NCI-H1048 (cell line): ENCODE measurements at places on chromosomes 7 and 10.

GRCh38 chr7:101222275-101222830 is 4.4 kb downstream of the ZNHIT1 start:
- no peak for DNase-seq

- DNase-seq: no peak
Measured at GRCh38 chr10:64765498-64765897, 1244.3 kb downstream of the REEP3 start.

DNA sequence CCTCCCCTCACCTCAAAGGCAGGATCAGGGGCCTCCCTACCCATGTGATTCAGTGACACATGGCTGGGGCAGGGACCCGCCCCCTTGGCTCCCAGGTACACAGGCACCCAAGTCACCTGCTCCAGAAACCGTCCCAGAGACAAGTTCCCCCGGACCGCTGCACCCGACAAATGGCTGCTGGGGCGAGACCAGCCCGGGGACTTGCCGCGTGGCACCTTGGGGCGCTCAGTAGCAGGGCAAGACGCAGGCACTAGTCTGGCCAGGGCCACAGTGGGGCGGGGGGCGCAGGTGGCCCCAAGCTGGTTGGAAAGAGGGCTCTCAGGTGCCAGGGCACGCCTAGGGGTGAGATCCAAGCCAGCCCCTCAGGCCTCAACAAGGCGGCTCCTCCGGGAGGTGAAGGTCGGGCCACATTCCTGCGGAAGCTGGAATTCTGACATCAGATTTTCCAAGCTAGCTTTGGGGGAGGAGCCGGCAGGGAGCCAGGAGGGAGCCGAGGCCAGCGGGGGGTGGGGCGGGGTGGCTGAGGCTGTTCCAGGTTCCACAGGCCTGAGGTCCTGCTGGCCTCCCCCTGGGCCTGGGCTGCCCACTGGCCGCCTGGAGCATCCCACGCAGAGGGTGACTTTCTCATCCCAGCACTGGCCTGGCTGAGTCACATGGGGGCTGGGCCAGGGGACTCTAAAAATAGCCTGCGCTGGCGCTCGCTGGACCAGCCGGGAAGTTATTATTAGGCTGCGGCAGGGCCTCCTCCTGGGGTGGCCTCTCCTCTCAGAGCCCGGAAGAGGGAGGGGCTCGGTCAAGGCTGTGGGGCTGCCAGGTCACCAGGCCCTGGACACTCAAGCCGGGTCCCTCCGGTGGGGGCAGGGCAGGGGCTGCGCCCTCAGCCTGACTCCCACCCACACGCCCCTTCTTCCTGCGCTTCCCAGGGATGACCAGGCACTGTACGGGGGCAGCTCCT is 20.5 kb upstream of the INPP5A start:
- no peak for DNase-seq

DNA sequence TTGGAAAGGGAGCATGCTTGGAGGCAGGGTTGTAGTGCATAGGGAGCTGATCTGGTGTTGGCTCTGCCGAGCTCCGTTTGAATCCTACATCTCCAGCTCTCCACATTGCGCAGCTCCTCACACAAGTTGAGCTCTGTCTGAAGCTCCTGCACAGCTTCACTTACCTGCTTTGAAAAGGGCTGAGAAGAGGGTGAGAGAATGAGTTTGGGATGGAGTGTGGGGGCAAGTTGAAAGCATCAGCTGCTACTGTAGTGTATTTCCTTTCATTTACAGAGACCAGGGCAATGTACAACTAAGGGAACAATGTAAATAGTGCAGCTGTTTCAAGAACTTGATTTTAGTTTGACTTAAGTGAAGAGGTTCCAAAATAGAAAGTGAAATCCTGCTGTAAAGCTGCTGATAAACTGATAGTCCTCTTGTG is 88.5 kb downstream of the VTI1A start:
- no peak for DNase-seq

GRCh38 chr10:8163824-8164223 is 109.3 kb downstream of the GATA3 start:
- DNase-seq: no peak

DNA sequence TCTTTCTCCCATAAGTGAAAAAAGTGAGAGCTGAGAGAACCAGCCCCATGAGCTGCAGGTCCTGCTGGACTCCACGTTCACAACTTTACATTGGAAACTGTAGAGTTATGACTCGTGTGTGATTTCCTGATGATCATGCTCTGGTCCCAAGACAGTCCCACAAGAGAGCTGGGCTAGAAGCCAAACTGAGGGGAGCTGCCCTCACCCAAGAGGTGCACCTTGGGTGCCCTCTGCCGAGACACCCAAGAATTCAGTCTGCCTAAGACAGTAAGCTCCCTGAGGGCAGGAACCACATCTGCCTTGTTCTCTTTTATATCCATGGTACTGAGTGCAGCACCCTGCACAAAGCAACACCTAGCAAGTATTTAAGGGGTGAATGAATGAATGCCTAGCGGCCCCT is 112.8 kb upstream of the SFMBT2 start:
- DNase-seq: no peak

DNA sequence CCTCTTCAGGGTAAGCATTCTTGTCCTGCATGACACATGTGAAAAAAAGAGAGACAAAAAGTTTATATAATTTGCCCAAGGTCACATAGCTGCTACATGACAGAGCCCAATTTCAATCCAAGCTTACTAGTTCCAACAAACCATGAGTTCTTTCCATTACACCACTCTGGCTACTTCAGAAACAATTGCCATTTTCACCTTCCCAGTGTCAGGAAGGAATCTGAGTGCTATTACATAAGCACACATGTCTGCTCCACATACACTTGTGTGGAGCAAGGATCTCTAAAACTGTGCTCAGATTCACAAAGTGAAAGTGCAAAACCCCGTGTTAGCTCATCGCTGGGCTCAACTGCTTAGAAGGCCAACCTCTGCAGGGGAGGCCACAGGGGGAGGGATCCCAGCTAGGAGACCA is 356.2 kb upstream of the NFE2L3 start:
- no peak for DNase-seq

DNA sequence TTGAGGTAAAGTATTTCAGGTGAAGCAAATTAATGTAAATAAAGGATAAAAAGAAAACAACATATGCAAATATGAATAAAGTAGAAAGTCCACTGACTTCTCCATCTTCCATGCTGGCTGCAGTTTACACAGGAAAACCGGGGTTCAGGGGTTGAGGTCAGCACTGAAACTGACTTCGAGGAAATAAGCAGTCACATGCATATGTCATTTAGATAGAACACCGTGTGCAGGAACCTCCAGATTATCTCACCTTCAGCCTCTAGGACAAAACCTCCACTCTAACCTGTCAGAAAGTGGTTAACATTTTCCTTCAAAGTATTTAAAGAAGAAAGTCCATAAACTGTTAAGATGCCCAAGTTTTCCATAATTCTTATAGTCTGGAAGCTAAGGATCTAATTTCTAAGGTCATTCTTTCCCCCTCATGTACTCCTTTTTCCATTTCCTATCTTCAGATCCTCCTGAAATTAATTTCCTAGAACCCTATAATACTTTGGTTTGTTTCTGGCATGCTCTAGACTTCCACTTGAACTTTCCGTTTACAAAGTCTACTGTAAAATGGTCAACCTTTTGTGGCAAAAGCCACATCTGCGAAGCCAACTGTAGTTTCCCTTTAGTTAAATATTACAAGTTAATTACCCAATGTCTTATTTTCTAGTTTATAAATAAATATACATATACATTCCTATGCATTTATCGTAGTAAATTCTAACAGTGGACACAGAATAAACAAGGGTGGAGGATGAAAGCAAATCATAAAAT is 173.3 kb downstream of the RAPGEF5 start:
- DNase-seq: no peak

- DNase-seq: no peak
Measured at GRCh38 chr10:98920807-98921206, 314.8 kb downstream of the HPSE2 start.

- DNase-seq: no peak
Measured at GRCh38 chr7:77349141-77349540, 67.0 kb downstream of the GSAP start.

DNA sequence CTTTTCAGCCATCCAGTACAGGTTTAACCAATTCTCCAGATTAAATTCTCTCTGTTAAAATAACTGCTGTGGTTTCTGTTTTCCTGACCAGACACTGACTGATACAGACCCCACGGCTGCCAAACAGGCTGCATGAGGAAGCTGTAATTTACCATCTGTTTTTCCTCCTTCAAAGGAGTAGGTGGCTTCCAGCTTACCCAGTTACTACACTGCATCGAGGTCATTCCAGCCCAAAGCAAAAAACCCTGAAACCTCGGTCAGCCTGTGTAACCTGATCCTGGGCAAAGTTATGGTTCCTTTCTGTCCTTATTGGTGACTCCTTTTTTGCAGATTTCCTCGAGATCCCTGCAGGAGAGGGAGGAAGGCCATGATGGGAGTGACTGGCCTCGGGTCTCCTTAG is 27.9 kb upstream of the LOXL4 start:
- DNase-seq: no peak

DNA sequence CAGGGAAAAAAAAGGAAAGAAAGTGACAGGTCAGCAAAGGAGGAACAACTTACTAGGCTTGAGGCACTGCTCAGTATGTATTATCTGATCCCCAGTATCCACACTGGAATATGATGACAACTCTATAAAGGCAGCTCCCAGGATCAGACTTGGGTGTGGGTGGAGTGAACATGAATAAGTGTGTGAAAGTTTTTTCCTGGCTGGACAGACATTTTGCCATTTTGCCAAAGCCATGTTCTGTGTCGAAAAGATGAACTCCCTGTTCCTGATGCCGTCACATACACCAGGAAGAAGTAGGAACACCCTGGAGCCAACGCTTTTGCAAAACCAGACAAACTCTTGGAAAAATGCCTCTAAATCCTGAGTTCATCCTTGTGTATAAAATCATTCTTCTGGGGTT is 143.2 kb upstream of the MEOX2 start:
- no peak for DNase-seq

DNA sequence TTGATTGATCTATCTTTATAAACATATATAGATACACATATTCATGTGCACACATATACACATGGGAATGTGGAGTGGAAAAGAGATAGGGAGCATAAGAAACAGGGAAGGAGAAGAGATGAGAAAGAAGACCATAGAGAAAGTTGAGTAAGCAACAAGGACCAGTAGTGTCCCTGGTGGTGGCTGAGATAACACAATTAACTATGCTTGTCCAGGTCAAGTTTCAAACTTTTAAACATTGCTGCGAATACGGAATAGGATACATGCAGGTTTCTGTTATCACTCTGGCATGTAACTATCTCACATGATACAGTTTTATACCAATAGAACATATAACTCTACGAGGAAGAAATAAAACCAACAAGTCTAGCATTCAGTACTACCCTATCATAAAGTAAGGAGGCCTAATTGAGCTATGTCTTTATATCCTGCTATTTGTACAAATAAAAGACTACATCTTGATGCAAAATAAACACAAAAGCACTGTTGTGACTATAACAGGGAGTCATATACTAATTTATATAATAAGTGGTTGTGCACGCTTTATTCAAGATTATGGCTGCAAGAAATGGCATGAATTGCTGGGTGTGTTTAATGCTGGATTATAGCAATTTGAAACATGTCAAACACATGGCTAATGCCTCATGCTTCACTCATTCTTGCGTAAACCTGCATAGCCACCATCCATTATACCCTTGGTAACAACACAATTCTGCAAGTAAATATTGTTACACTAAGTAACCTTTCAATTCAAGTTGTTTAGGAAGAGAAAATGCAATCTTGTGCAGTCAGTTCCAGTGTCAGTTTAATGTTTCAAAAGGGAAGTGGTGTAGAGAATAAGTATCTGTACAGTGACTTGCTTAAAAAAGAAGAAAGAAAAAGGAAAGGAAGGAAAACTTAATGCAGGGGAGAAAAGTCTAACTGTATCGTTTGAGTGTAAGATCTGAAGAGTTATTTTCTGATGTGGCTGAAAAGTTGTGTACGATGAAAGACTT is 8.2 kb downstream of the FOXP2 start:
- DNase-seq: no peak

- no peak for DNase-seq
Measured at GRCh38 chr7:133501771-133502170, 248.9 kb downstream of the EXOC4 start.

DNA sequence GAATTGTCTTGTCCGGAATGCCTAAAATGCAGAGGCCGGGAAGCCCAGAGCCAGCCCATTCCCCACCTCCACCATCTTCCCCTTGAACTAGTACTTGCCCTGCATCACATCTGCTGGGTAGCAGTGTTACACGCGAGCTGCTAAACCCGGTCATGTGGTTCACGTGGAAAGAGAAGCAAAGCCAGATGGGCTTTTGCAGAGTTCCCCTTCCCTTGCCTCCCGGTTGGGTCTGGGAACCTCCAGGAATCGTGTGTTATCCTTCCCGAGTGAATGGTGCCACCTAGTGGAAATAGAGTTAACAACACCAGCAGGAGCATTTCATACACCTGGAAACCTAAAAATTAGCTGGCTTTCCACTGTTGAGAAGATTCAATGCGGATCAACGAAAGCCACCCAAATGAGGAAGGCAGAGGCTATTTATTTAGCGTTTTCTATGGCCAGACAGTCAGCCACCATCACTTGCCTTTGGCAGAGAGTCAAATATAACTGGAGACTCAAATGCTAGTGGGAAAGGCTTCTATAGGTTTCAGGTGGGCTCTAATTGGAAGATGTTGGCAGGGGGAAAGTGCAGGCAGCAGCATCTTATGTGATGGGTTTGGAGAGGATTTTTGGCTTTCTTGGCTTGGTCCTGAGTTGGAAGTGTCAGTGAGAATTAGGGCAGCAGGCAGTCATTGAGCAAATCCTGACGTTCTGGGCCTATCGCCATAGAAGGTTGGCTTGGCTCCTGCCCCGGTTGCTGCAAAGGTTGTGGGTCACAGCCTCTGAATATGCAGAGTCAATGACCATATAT is 12.9 kb upstream of the DENND2A start:
- no peak for DNase-seq

DNA sequence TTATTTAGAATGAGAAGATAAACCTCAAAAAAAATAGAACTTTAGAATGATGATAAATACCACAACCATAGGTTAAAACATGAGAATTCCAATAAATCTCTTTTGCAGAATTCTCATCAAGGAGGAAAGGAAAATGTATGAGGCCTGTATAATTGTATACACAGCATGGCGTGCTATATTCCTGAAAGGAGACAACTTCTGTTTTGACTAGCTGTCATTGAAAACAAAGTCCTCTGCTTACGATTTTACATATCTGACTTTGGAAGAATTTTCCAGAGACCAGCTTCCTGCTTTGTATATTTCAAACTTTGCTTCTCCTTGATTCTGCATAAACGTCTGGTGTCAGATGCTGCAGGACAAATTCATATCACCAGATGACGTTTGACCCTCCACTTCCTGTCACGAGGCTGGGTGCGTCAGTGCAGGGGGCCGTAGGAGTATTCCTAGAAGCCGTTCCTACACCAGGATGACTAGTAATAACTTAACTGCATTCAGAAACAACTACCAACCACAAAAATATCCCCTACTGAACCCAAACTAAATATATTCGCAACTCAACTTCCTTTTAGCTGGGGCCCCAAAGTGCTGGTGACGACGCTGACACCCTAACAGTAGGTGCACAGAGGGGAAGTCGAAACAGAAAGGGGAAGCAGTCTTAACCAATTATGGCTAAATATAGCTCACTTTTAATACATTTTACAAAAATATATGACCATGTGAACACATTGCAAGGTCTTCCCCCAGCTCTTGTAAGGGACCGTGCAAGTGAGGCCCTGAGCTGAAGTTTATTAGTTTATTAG is 178.6 kb upstream of the INHBA start:
- no peak for DNase-seq

GRCh38 chr7:80954191-80954590 is 35.3 kb upstream of the SEMA3C start:
- DNase-seq: no peak
